Urothelium cell line (cell line): ENCODE measurements at places on chromosomes 2 and 18.

- DNase-seq, result no peak
Observed at GRCh38 chr2:24576617-24577016, 85.6 kb downstream of the NCOA1 start.

DNA sequence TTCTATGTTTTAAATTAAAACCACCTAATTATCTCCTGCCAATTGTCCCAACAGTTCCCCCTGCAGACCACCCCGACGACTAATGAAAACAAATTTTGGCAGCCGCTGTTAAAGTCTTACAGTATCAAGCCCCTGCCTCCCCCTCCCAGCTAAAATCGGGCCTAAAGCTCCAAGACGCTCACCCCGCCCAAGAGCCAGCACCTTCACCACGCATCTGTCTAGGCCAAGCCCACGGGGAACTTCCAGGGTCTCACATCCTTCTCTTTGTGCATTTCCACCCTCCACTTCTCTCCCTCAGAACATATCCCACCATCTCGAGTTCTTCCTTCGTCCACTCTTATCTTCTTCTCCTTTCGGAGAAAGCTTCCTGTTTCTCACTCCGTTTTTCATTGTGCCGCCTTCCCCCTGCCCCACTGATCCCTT, 445 bp downstream of the PRPF40A start:
- peak; percentile 8 for DNase-seq

DNA sequence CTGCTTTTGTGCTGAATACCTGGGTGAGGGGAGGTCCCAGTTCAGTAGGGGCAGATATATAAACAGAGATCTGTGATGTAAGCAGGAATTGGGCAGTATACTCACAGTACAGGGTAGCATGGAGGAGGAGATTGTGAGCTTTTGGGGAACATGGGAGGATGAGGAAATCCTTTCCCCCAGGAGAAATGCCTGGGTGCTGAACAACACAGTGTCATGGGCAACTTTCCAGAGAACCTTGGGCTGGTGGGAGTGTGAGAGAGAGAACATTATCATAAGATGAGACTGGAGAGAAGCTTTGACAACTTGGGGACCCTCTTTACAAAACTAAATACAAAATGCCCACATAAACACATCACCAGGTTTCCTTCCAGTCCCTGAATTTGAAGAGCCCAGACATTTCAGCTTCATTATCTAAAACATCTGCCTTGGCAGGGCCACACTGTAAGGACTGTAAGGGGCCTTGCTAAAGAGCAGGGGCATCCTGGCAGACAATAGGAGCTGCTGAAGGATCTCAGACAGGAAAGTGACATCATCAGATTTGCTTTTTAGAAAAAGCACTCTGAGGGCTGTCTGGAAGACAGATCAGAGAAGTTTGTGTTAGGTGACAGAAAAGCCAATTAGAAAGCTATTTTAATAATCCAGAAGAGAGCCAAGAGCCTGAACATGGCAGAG, 303.1 kb upstream of the FBXO11 start:
- DNase-seq, result no peak

DNA sequence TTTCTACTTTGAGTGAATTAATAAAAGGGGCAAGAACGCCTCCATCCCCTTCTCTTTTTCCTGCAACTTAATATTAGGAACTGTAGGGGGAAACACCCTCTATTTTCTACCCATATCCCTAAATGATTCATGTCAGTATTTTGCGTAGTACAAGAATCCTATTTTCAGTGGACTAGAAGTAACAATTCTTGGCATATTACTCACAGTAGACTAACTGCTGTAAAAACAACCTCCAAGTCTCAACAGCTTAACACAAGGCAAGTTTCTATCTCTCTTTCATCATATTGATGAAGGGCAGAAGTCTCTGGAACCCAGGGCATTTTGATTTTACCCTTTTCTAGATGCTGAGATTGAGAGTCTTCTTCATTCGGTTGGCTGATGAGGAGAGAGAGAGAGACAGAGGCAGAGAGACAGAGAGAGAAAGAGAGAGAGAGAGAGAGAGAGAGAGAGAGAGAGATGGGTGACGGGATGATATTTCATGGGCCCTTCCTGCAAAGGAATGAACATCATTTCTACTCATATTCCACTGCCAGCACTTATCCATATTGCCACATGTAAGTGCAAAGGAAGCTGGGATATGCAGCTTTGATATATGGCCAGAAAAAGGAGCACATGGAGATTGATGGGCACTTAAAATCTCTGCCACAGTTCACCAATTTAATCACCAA, 481.6 kb downstream of the LPIN1 start:
- no peak for DNase-seq

GRCh38 chr2:184620367-184620766, 22.0 kb downstream of the ZNF804A start:
- no peak for DNase-seq

GRCh38 chr18:53375621-53376020, 848.8 kb downstream of the MBD2 start:
- no peak for DNase-seq

DNA sequence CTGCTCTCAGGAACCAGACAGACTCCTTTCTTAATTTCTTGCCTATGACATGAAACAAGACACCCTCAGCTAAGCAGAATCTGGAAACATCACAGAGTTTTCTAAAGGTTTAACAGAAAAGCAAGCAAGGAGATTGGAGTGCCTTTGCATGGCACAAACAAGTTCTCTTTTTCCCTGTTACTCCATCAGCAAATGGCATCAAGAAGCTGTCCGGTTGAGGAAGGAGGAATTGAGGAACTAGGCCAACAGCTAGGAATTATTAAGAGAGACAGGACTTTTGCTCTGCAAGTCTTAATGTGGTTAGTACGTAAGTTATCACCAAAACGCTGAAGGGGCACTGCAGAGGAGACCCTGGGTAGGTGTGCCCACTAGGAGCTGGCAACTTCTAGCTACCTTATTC, 53.2 kb downstream of the NEB start:
- no peak for DNase-seq

- DNase-seq, result peak; percentile 76
Observed at GRCh38 chr2:210224941-210225672, at the start of gene ACADL. Gene ACADL, minus strand, starts transcription at chr2:210225447. Its CDS starts 184 bp downstream, at chr2:210225263.

DNA sequence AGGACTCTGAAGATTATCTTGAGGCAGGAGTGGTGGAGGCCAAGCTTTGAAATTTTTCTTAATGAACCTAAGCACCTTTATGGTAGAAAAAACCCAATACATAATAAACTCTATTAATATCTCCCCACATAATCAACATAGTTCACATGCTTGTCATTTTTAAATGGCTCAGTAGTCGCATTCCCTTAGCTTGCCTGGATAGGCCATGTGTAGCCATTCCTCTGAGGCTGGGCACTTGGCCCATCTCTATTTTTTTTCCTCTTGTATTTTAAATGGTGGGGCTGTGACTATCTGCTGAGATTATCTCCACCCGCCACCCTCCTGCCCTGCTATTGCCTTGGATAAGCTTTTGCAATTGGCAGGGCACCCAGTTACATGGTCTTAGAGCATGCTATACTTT, 143.1 kb downstream of the FHOD3 start:
- no peak for DNase-seq

- no peak for DNase-seq
Observed at GRCh38 chr18:48181857-48182256, 227.3 kb downstream of the ZBTB7C start.

DNA sequence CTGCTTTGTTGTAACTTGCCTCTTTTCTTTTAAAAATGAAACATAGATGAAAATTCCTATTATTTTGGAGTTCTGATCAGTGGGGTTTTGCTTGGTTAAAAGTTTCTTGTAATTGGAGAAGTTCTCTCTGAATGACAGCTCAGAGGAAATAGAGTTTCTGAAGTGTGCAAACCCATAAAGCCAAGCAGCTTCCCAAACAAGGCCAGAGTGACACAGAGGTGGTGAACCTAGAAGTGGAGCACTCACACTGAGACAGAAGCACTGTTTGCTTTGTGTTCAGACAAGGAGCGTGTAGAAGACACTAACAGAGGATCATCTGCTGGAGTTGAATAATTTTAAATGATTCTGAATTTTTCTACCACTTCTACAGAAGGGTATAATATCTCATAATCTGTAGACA, 49.2 kb downstream of the FBXO48 start:
- DNase-seq, result no peak

- no peak for DNase-seq
Observed at GRCh38 chr2:210617318-210617717, 60.9 kb downstream of the CPS1 start.

GRCh38 chr2:100339823-100340222, 17.5 kb upstream of the LONRF2 start:
- no peak for DNase-seq

DNA sequence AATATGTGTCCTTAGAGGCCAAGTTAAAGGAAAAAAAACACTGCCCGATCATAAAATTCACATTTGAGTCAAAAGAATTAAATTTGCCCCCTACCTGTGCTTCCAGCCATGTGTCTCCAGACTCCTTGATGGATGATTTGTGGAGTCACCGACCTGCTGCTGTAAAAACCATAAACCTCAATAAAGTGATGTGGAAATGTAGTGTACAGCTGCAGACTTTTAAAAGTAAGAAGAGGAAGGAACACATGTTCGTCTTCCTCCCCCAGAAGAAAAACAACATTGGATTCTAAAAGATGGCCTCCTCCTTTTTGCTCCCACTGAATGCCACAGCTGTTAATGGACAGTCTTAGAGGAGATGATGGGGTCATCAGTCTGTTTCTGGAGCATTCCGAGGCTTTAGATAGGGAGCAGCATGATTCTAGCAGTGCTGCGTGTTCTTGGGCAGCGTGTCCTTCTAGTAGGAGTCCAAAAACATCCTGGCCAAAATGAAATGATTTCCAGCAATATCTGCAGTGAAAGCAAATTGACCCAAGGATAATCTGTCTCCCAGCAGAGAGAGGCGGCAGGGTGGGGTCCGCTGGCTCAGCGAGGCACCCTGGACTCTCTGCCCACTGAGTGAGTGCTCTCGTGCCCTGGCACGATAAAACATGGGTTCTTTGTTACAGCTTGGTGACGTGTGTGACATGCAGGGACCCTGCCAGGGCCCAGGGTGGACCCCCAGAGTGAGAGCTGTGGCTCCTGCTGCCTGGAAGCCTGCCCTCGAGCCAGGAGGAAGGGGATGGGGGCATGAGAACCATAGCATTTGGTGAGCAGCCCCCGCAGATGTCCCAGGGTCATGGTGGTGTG, 196.1 kb downstream of the FAM210A start:
- DNase-seq, result no peak

- peak; percentile 71 for DNase-seq
Observed at GRCh38 chr2:101831351-101831865, 133.9 kb downstream of the MAP4K4 start.

DNA sequence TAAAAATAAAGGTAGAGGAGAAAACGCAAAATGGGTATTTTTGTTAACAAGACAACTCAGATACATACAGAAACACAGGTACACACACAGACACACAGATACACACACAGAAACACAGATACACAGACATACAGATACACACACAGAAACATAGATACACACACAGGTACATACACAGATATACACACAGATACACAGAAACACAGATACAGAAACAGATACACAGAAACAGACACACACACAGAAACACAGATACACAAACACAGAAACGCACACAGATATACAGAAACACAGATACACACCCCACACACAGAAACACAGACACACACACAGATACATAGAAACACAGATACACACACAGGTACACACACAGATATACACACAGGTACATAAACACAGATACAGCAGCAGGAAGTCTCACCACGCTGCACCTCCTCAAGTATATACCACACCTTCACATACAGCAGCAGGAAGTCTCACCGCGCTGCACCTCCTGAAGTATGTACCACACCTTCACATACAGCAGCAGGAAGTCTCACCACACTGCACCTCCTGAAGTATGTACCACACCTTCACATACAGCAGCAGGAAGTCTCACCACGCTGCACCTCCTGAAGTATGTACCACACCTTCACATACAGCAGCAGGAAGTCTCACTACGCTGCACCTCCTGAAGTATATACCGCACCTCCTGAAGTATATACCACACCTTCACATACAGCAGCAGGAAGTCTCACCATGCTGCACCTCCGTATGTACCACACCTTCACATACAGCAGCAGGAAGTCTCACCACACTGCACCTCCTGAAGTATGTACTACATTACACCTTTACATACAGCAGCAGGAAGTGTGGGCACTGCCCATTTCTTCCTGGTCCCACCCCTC, 250.5 kb downstream of the HDAC4 start:
- no peak for DNase-seq

DNA sequence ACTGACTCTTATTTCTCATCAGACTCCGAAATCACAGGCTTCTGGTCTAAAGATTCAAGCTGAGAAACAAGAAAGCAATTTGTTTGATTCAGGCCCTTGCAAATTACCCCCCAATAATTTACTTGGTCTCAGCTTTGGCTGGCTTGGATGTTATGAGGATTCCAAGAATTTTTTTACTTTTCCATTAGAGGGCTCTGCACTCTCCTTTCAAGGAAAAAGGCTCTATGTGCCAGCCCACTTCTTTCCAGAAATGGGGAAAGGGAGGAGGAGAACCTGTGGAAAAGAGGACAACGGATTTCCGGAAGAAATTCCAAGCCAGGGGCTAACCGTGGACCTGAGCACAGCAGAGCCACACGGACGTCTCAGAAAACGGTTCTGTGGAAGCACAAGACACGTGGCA, 44.4 kb downstream of the BCL11A start:
- DNase-seq, result no peak

DNA sequence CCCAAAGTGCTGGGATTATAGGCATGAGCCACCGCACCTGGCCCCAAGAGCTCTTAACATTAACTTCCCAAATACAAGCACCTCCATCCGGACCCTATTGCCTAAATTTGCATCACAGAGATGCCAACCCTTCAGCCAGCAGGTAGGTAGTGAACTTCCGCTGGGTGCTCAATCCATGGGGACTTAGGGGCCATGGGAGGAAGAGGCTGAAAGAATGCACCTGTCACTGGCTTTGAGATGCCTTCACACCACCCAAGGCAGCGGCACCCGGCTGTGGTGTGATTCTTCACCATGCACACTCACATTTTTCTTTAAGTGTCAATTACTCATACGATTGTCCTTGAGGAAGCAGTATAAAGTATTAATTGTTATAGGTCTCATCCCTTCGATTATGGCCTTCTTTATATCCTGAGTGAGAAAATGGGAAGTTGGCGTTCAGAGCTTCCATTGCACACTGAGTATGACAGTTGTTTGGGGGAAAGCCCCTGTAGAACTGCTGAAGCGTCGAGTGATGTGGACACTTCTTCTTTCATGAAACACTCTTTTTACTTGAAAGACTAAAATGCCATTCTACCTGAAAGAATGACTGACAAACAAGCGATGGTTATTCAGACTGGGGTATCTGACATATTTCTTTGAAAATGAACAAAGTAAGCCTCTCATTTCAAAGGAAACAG, 51.8 kb upstream of the BIN1 start:
- no peak for DNase-seq

GRCh38 chr2:232951891-232952290, 61.2 kb downstream of the NGEF start:
- DNase-seq, result peak; percentile 26

DNA sequence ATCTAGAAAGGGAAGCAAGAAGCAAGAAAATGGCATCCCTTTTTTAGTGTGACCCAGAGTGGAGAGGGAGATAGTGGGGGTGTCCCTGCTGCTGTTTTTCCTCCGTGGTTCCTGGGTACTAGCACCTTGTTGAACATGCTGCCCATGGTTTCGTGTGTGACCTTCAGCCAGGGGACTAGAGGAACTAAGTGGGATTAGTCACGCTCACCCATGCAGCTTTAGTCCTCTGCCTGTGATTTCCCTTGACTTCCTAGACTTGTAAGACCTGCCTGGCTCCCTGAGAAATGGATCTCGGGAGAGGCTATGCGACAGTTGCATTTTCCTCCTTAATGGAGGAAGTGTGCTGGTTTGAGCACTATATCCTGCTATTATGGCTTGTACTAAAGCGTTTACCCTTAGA, 471.4 kb downstream of the DCDC2C start:
- no peak for DNase-seq

GRCh38 chr2:139020287-139020686, 240.1 kb upstream of the NXPH2 start:
- no peak for DNase-seq

GRCh38 chr18:75582406-75582821, 154.9 kb upstream of the SMIM21 start:
- no peak for DNase-seq
